ENCODE measurements at places on chromosomes 2 and 18.

GRCh38 chr18:11121443-11121849, 27.9 kb downstream of the PIEZO2 start:
- no peak for DNase-seq

DNA sequence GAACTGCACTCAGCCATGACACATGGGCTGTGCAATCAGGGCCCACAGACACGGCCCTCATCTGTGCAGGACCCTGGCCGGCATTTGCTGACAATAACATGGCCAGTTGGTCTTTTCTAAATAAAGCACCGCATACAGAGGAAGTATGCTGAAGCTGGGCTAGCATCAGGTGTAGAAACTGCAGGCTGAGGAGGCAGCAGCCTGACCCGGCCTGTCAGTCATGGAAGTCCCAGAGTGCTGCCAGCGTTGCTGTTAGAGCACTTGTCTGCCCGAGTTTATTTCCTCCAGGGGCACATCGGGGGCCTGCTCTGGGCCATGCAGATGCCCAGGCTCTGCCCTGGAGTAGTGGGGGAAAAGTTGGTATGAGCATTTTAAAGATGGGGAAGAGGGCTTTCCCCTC, 4.1 kb upstream of the PTPN18 start:
- DNase-seq: no peak

DNA sequence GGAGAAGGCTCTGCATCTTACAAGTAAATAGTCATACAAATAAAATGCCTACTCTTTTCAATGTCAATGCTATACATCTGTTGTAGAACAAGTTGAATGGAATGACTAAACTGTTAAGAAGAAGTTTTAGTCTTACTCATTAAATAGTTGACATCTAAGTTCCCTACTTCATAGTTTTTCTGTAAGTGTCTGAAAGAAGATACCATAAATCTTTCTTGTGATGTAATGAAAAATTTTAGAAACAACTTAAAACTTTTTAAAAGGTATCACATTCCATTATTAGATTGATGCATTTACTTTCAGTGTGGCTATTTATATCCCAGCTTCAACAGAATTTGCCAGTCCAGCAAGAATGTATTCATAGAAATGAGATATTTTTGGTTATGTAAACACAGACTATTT, 185.2 kb upstream of the EPC2 start:
- DNase-seq: no peak

DNA sequence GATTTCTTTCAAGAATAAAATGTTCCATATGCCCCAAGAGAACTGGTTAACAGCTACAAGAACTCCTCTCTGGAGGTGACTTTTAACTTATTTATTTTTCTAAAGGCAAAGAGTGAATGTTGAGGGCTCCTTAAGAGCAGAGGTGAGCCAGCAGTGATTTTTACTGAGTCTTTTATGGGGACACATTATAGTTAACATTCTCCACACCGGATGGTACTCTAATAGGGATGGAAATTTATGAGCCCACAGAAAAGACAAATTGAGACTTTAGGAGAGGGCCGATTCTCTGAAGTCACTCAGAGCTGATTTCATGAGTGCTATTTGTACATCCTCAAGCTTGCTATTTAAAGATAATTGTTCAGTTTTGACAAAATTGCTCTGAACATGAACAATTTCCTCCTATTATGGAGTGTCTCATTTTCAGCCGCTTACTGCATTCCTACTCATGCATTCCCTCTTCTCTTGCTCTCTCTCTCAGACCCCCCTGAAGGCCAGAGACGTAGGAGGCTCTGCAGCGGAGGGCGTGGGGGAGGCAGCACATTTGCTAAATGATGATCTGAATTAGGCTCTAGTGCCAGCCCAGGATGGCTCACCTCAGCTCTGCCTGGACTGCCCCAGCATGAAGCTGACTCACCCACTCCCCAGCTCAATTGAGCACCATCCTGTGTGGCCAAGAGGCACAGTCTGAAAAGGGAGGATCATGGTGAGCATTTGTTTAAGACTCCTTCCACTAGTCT, 5.9 kb upstream of the RPL37A start:
- no peak for DNase-seq

DNA sequence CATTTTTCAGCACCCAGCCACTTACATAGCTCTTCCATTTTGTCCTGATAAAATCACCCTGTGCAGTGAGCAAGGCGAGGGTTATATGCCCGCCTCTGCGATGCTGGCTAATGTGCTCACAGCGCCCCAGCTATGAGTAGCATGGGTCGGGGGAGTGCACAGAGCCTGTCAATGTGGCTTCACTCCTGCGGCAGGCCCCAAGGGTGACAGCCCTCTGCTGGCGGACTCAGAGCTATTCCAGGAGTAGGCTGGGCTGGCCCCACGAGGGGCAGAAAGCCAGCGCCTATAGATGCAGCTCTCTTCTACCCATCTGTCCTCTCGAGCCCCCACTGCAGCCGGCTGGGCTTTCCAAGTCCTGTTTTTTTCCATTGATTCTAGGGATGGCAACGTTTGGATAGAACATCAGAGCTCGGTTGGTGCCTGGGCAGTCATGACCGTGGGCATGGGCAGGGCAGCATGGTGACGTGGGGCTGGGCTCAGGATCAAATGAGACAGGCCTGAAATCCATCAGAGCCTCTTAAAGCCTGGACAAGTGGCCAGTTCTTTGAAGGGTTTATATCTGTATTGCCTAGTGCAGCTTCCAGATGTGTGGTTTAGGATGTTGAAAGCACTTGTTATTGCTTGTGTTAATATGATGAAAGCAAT, 134.7 kb downstream of the MCFD2 start:
- DNase-seq: no peak

DNA sequence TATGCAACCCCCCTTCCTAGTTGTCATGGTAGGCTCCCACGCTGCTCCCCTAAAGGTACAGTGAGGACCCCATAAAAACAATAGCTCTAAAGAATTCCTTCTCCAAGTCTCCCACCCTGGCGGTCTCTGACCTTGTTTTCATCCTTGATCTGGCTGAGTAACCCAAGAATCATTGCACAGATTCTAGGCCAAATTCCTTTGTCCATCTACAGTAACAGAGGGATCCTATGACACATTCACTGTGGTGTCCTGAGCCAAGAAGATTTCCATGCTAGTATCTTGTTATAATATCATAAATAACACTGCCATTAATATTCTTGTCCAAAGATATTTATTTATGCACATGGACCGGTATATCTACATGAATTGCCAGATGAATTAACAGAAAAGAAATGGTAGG, 240.2 kb downstream of the CYP26B1 start:
- no peak for DNase-seq

DNA sequence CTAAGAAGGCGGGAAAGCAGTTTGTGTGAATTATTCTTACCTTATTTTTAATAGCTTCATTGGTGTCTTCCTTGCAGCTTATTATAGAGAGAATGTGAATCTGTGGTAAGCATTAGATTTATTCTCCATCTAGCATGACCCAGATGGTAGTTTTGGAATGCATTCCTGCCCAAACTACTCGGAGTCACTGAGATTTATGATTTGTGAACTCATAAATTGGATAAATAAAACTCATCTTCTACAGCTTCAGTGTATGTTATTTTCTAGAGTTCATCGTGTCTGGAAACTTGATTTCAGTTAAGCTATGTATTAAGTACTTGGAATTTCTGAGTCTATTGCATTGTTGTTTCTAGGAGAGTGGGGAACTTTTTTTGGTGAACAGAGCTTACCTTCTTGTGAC, 170.5 kb downstream of the FAM210A start:
- no peak for DNase-seq

- no peak for DNase-seq
Observed at GRCh38 chr18:56124186-56124585, 514.2 kb downstream of the TXNL1 start.

DNA sequence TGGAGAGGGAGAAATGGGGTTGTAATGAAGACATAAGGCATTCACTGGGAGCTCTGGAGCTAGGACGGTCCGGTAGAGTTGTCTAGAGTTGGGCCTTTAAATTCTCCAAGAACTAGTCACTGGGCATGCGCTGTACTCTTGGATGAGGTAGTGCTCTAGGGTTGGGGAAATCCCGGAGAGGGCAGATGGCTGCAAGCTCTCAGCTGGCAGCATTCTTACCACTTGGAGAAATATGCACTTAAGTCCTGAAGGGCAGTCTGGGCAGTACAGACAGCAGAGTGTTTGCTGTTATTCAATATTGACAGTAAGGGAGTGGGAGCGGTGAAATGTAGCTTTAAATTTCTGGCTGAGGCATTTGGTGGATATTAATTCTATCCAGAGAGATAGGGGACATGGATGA, 214.6 kb downstream of the RDH14 start:
- no peak for DNase-seq

GRCh38 chr2:233068762-233069418, 8.7 kb downstream of the INPP5D start:
- DNase-seq: no peak

DNA sequence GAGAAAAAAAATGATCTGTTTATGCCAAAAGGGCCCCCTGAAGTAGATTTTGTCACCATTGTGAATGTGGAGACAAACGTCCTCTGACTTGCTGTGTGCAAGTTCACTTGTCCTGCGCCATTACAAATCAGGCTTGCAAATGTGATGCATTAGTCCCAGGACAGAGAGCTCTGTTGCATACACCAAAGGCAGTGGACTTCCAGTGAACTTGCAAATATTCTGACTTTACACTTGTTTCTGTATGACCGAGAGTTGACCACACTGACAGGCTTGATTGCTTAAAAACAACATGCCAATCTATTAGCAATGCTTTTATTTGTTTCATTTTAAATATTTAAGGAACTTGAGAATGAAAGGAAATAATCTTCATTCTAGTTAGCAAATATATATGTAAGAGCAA, 293.2 kb downstream of the PLCL1 start:
- no peak for DNase-seq

- DNase-seq: no peak
Observed at GRCh38 chr2:219747637-219748036, 120.2 kb downstream of the SLC4A3 start.

DNA sequence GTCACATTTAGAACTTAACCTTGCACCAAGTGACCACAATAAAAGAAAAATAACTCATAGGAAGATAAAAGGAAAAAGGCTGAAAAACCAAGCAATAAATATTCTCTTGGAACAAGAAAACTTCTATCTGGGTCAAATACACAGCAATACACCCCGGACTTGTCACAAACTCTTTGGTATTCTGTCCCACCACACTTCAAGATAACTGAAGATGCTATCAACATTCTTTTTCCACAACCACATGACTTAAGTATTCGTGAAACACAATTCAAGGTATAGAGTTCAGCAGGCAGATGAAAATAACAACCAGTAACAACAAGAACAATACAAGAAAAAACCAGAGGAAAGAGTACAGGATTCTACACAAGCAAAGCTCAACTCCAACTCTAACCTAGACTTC, 18.0 kb downstream of the MBD2 start:
- no peak for DNase-seq

- DNase-seq: no peak
Observed at GRCh38 chr2:129768036-129768386, 211.5 kb upstream of the RAB6C start.

- DNase-seq: no peak
Observed at GRCh38 chr18:37391698-37392548, 173.7 kb downstream of the CELF4 start.

GRCh38 chr2:176493226-176493825, 224.1 kb downstream of the MTX2 start:
- no peak for DNase-seq

- no peak for DNase-seq
Observed at GRCh38 chr2:235077046-235077445, 125.2 kb downstream of the SH3BP4 start.

GRCh38 chr2:119440501-119440870, 8.8 kb downstream of the TMEM37 start:
- DNase-seq: no peak

DNA sequence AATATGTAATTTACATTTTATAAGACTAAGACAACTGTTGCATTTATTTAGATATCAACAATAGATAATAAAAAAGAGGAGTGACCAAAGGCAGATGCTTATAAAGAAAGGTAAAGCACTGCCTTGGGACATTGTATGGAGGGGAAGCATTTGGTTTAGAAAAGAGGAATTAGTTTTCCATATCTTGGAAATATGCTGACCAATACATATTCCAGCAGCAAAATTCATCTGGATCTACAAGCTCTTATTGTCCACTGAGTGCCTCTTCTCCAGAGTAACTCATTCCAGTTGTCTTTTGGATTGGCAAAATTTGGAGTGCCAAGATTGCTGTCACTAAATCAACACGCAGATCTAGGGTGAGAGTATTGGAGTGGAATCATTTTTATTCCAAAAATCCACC, 8.9 kb upstream of the VPS4B start:
- DNase-seq: no peak

- DNase-seq: no peak
Observed at GRCh38 chr2:232085164-232085563, 123.7 kb downstream of the DIS3L2 start.

DNA sequence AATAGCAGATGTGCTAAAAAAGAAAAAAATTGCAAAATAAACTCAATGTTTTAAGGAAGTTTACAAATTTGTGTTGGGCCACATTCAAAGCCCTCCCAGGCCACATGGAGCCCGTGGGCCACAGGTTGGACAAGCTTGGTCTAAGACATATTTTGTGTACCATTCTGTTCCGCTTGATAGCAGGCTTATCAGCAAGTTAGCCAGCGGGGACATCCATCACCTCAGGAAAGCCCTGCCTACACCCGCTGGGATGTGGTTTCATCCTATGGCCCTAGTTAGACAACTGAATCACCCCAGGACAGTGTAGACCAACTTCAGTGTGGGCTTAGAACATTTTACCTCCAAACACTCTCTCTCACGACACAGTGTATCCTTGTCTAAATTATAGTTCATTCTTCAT, 32.6 kb downstream of the CD8B2 start:
- DNase-seq: no peak

- no peak for DNase-seq
Observed at GRCh38 chr18:21701621-21702020, 3.0 kb downstream of the ABHD3 start.

- DNase-seq: no peak
Observed at GRCh38 chr2:86301711-86302202, 35.7 kb downstream of the REEP1 start.

GRCh38 chr18:2173486-2173885, 397.8 kb downstream of the METTL4 start:
- no peak for DNase-seq

- no peak for DNase-seq
Observed at GRCh38 chr2:208358758-208359631, 47.6 kb upstream of the PTH2R start.

DNA sequence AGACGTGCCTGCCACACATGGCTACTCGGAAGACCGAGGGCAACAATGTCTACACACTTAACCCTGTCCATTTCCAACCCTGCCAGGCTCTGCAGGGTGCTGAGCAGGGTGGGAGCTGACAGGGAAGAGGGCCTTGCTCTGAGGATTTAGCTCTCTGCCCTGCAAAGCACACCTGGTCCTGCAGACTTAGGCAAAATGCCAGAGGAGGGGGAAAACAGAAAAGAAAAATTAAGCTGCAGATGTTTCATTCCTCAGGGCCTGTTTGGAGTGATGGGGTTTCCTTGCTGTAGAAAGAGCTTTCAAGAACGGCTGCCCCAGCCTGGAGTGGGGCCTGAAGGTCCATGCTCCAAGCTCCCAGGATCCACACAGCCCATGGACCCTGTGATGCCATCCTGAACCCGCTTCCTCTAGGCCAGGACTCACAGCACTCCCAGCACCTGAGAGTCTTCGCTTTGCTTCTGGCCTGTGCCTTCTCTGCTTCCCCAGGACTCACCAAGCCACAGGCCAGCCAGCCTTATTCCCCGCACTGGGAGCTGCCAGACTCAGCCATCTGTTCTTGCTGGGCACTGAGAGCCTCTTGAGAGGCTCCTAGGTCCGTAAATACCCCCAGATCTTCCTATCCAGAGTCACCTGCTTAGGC, 9.1 kb upstream of the TEX51 start:
- no peak for DNase-seq

- DNase-seq: no peak
Observed at GRCh38 chr2:132617989-132618388, 52.0 kb downstream of the LYPD1 start.

GRCh38 chr2:7639476-7639875, 722.3 kb downstream of the RNF144A start:
- no peak for DNase-seq
